SK-N-SH (cell line): ENCODE measurements at places on chromosomes 1 and 21. TPM values are rescaled to one million over a fixed set of nuclear protein-coding genes. Genes with fewer than 3 reads are reported as not detected.

- H3K4me1 ChIP-seq = no peaks in the 10 kb centered on the region
- H3K27me3 ChIP-seq = no peaks in the 10 kb centered on the region
- DNase-seq = no peak
Measured at GRCh38 chr1:235339746-235340145, 11.4 kb downstream of the GGPS1 start.

DNA sequence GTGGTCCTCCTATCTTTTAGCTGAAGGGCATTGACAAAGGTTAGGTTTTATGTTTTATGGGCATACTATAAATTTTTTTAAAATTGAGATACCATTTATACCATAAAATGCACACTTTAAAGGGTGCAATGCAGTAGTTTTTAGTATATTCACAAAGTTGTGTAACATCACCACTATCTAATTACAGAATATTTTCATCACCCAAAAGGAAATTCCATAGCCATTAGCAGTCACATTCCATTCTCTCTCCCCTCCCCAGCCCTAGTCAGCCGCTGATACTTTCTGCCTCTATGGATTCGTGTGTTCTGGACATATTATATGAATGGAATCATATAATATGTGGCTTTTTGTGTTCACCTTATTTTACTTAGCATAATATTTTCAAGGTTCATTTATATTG is 135.8 kb upstream of the B3GALT2 start:
- no peaks in the 10 kb centered on the region for H3K36me3 ChIP-seq
- peak overlapping the region; percentile 39; the same call in 1 of the 2 replicates for H3K27ac ChIP-seq
- H3K4me1 ChIP-seq = peaks cover 5% of the 10 kb centered on the region; the same call in 1 of the 2 replicates
- no peaks in the 10 kb centered on the region for H3K27me3 ChIP-seq
- DNase-seq = no peak

GRCh38 chr1:65985393-65986066 is 192.8 kb downstream of the PDE4B start:
- no peaks in the 10 kb centered on the region for H3K4me1 ChIP-seq
- DNase-seq = no peak
- H3K36me3 ChIP-seq = no peaks in the 10 kb centered on the region
- H3K4me3 ChIP-seq = no peak overlapping the region

DNA sequence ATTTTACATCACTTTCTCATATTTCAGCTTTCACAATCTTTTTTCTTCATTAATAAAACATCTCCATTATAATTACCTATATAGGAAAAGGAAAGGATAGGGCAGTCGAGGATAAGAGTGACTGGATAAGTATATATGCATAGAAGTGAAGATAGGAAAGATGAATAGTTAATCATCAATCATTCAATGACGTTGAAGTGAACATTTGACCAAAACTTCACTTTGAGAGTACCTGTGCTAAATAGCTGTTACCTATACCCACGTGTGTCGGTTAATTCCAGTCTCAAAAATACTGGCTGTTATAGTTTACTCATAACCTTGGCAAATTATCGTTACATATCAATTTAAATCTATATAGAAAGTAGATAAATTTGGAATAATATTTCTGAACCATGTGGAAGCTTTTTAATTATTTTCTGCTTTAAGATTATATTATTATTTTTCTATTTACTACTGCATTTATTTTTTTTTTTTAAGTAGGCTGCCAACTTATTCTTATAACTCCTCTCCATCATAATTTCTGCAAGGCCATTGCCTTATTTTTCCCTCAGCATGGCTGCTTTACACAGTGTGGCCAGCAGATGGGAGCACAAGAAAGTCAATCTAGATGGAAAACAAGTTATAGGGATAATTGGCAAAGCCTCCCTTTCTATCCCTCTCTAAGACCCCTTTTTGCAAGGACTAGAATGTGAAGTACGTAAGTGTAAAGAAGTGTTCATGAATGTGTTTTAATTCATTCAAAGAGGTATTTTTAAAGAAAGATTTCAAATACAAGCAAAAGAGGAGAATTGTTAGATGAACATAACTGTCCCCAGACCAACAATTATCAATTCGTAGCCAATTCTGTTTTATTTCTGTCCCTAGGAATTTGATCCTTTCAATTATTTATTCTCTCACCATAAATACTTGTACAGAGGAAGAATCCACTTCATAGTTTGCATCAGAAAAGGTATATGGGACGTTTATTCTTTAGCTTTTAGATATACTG is 290.4 kb downstream of the KCNT2 start:
- no peak overlapping the region for H3K27ac ChIP-seq
- H3K4me3 ChIP-seq = no peak overlapping the region
- no peak for DNase-seq

DNA sequence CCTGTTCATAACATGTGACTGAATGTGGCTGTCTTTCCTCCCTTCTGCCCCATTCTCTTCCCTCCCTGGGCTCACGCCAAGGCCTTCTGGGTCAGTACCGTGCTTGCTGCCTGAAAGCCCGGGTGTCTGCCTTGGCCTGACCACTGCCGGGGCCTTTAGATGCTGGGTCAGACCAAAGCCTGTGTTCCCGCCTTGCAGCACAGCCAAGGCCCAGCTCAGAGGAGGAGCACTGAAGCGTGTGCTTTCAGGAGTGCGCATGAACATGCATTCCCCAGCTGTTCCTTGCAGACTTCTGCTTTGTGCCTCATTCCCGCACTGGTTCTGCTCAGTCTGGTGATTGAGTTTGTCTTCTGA is 27.0 kb upstream of the SARS1 start:
- DNase-seq = no peak
- no peak overlapping the region for H3K27ac ChIP-seq
- no peaks in the 10 kb centered on the region for H3K36me3 ChIP-seq
- no peaks in the 10 kb centered on the region for H3K4me1 ChIP-seq
- no peak overlapping the region for H3K4me3 ChIP-seq
- no peaks in the 10 kb centered on the region for H3K27me3 ChIP-seq

DNA sequence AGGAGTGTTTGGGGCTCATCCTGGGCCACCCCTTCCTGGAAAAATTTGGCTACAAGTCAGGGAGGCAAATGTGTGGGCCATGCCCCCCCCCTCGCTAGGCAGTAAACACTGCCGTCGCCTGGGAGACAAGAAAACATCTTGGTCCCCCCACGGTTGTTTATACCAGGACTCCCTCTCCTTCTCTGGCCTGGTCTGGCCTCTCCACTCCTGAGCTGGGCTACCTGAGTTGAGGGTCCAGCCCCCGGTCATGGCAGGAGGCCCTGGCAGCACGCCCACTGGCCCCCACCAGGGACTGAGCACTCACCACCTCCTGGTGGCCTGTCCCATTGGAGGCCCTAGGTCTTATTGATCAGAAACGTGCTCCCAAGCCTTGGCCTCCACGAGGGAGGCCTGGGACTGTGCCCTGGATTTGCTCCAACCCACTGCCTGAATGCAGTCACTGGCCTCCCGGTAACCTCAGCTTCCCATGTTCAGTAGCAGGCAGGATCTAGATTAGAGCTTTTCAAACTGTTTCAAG is 15.8 kb downstream of the KCNQ4 start:
- DNase-seq = no peak
- no peaks in the 10 kb centered on the region for H3K36me3 ChIP-seq
- peaks cover 29% of the 10 kb centered on the region; the same call in 1 of the 2 replicates for H3K4me1 ChIP-seq
- no peaks in the 10 kb centered on the region for H3K27me3 ChIP-seq

DNA sequence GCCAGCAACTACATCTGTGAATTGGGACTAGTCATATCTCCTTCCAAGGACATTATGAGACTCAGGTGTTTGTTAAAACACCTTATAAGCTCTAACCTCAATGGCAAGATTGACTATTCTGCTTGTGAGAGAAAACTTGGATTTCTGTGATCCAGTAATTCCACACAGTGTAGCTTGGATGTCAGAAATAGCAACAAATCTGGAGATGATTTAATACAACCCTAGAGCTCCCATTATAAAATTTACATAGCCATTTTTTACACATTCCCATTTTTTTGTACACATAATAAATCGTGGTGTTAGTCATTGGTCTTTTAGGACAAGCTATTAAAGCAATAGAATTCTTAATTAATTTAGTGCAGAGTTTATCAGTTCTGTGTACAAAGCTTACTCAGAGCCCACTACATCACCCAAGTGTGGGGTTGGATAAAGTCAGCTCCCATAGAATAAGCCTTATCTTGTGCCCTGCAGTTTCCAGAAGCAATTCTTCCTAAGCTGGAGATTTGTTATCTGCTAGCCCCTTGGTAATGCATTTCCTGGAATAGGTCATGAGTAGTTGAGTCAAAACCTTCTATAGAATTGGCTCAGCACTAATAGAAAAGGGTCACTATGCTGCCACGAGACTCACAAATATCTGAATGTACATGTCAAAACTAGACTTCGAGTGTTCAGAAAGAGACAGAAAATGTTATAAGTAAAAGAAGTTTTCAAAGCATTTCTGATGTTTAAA is 434.0 kb upstream of the RUNX1 start:
- no peaks in the 10 kb centered on the region for H3K36me3 ChIP-seq
- DNase-seq = no peak
- H3K4me3 ChIP-seq = no peak overlapping the region
- H3K27ac ChIP-seq = no peak overlapping the region

GRCh38 chr1:213683529-213683928 is 304.2 kb upstream of the PROX1 start:
- no peak for DNase-seq
- no peak overlapping the region for H3K4me3 ChIP-seq
- no peaks in the 10 kb centered on the region for H3K27me3 ChIP-seq
- H3K4me1 ChIP-seq = peaks cover 2% of the 10 kb centered on the region; the same call in 1 of the 2 replicates
- no peak overlapping the region for H3K27ac ChIP-seq

GRCh38 chr1:230643908-230644307 is 1.6 kb downstream of the COG2 start:
- peak overlapping the region; percentile 99 for H3K4me3 ChIP-seq
- peaks cover 10% of the 10 kb centered on the region for H3K4me1 ChIP-seq
- no peak overlapping the region for H3K27ac ChIP-seq
- peaks cover 3% of the 10 kb centered on the region; the same call in 1 of the 2 replicates for H3K27me3 ChIP-seq
- peaks cover 12% of the 10 kb centered on the region for H3K36me3 ChIP-seq
- DNase-seq = no peak

DNA sequence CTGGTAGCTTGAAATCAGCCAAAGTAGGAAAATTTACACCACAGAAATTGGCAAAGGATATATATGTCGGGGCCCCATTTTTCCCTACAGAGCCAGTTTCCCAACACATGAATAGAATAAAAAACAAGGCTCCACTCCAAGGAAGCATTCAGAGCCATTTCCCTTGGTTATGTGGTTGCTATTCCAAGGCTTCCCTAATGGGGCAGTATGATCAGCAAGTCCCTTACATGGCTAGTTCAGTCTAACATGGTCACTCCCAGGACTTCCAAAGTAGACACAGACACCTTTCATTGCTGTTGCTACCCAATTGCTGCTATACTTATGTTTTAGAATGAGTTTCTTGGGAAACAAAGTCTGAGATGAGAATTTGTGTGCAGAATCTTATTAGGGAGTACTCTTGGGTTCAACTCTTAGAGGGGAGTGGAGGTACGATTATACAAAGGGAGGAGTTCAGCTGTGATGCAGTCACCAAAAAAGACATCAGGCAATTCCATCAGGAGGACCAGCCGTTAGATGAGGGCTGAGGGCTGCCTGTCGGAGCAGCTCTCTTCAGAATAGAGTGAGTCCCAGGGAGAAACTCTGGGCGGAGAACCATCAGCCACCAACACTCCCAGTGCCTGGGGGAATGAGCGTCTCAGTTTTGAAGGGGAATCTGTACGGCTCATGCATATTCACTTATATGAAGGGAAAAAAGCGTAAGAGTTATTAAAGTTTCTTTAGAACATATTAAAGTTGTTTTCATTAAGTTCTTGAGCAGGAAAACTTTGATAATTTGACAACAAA is 92.9 kb downstream of the C21orf91 start:
- DNase-seq = peak; percentile 30
- H3K27ac ChIP-seq = no peak overlapping the region
- no peaks in the 10 kb centered on the region; the same call in 1 of the 2 replicates for H3K27me3 ChIP-seq
- no peaks in the 10 kb centered on the region for H3K4me1 ChIP-seq
- no peak overlapping the region for H3K4me3 ChIP-seq
- no peaks in the 10 kb centered on the region for H3K36me3 ChIP-seq

Gene PRELP
- polyA plus RNA-seq = 0.26 and 0.48 TPM in 2 replicates

Gene KCNE1
- 0.06 and 0.16 TPM in 2 replicates for polyA plus RNA-seq

Gene KCNT2
- polyA plus RNA-seq = 0.56 and 0.99 TPM in 2 replicates

Gene ST3GAL3
- polyA plus RNA-seq = 15.3 and 20.6 TPM in 2 replicates

Gene WNT3A
- not detected in 2 replicates for polyA plus RNA-seq

Gene PAFAH2
- polyA plus RNA-seq = 10.8 and 16.0 TPM in 2 replicates
